T-helper 1 cell (primary cell): ENCODE measurements at places on chromosomes 7 and 10.

DNA sequence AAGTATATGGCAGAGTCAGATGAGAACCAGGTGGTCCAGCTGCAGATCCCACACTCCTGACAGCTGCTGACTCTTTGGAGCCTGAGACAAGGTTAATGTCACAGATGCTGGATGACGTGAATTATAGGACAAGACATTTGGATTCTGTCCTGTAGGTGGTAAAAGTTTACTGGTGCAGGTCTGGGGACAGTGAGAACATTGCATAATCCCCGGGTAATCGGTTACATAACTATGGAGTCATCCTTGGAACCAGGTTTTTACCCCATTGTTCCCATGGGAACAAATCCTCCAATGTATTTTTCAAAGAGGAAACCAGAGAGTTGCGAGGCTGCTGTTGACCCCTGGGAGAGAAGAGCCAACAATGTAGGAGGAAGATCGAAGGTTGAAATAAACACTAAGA is 27.5 kb upstream of the ZCCHC24 start:
- DNase-seq = no peak

- DNase-seq = no peak
These were observed 19.1 kb upstream of the FAM53B start for GRCh38 chr10:124763267-124763666.

DNA sequence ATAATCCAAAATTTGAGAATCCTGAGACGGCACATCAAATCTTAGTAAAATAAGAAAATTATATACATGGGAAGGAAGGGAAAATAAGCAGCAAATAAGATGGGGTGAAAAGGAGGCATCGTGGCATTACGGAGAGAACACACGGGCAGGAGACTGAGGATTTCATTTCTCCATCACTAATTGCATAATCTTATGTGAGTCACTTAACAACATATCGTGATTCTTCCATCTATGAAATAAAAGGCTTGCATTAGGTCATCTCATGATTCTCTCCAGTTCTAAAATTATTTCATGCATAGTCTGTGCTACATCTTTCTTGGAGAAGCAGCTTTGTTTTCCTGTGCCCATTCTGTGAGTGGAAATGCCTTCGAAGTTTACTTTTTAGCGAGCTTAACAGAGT is 288.7 kb downstream of the LRMDA start:
- DNase-seq = no peak

GRCh38 chr10:86632951-86633350 is 21.4 kb upstream of the OPN4 start:
- DNase-seq = no peak

DNA sequence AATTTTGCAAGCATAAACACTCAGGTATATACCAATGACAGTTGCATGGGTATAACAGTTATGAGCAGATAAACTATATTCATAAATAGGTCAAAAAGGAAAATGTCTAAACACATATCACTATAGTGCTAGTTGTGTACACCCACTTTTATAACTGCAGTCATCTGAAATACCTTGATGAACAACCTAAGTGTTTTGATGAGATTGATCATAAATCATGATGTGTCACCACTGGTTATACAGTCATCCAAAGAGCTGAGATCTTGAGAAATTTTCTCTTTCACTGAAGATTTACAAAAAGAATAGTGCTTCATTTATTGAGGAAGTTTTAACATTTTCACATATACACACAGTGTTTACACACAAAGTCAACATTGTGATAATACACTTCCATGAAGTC is 78.6 kb upstream of the SLC25A13 start:
- DNase-seq = no peak

GRCh38 chr10:72831696-72832409 is 61.7 kb upstream of the OIT3 start:
- no peak for DNase-seq

DNA sequence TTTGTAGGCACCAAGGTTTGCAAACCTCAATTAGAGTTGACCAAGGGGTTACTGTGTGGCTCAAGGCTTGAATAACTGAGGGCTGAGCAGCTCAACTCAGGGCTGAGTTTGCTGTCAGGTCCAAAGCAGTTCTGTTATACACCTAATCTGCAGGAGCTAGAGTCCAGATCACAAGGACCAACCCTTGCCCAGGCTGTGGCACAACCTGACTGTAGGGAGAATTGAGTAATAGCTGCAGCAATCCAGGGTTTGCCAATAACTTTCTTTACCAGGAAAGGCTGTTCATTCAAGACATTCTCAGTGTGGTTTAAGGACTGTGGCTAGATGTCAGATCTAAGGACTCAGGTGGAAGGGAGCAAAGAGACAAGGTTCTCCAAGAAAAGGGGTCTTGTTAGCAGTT is 115.6 kb upstream of the IMMP2L start:
- DNase-seq = no peak

DNA sequence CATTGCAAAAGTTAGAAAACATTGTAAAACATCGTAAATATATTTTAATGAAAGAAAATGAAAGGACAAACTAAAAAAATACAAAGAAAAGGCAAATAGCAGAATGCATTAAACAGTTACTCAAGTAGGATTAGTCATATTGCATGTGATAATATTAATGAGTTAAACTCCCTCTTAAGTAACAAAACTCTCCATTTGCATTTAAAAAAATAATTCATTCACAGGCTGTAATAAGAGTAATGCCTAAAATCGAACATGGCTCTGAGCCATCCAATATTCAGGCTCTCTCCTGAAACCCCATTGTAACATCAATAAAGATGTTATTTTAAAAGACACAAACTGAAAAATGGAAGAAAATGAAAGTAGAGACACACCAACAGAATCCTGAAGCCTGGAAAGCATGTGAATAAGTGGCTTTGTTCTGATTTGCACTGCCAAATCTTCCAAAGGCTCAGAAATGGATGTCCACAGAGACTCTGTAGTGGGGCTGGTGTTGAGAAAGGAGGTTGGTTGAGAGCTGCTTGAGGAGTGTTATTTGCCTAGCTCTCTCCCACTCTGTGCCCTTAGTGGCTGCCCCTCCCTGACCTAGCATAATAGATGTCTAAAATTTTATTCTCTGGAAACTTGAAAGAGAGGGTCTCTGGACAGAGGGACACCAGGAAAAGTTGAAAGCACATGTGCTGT is 268.3 kb upstream of the MEOX2 start:
- no peak for DNase-seq

GRCh38 chr7:111560773-111561653 is 1.3 kb downstream of the IMMP2L start:
- no peak for DNase-seq

DNA sequence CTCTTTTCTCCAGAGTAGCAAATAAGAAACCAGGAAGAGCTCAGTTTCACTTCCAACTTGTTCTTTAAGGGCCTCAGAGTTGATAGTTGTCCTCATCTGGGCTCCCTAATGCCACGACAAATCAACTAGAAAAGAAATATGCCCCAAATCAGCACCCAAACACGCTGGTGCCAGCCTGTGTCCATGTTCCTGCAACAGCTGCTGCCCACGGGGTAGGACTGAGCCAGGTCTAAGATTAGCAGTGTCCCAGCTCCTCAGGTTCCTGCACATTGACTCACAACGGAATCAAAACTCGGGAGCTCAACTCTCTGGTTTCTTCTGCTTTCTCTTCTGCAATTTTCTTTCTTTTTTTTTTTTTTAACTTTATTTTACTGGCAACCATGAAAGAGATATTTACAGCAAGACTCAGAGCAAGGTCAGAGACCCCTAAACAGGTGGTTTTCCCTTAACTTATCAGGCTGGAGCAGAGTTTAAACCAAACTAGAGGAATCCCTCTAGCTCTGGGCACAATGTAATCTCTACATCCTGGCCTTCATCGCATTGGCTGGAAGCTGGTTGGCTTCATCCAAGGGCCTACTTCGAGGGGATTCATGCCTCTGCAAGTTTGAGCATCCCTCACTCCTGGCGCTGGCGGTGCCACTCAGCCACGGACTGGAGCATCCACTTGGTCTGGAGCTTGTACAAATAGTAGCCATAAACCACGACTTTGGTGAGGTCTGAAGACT is 126.1 kb downstream of the PFKFB3 start:
- DNase-seq = no peak

DNA sequence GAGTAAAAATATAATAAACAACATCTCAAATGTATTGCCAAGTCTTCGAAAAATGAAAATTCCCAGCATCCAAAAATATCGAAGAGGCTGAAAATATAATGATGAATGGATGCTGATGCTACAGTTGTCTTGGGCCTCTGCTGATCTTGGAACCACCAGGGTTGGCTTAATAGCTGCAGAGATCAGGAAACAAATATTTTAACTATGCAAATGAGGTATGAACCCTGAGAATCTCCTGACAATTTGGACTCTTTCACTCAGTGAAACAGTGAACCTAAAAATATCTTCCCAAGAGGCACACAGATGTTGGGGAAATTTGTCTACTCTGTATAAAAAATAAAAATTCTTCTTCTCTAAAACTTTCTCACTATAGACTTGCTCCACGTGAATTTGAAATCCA is 97.7 kb upstream of the EGFR start:
- no peak for DNase-seq

DNA sequence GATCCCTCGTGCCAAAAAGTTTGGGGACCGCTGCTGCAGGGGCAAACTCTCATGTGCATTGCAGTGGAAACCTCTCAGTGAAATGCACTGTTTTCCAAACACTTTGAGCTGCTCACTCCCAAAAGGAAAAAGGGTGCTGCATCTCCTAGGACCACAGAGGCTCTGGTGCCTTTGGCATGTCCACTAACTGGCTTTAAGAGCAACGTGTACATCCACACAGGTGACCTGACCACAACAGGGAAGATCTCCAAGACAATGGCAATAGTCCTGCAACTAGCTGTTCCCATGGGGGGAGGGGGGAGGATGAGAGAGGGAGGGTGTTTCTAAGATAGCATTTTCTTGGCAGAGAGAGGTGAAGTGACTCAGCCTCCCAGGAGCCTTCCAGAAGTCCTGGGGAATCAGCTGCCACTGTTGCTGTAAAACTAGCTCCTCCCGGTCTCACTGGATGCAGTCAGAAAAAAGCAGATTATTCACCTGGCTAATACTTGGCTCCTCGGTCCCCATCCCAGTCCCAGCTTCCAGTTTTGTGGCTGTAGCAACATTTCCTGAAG is 181.7 kb downstream of the HECW1 start:
- no peak for DNase-seq

DNA sequence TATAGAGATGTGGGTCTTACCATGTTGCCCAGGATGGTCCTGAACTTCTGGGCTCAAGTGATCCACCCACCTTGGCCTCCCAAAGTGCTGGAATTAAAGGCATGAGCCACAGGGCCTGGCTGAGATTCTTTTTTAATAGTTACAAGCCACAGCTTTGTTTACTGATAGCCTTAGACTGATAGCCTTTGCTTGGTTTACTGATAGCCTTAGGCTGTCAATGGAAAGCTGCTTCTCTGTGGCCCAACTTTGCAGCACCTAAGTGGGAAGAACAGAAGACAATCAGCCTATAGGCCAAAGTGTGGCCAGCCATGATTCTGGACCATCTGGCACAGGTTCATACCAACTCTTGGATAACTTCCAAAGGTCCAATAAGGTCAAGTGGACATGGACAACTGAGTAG is 24.1 kb upstream of the CDCA7L start:
- DNase-seq = no peak

DNA sequence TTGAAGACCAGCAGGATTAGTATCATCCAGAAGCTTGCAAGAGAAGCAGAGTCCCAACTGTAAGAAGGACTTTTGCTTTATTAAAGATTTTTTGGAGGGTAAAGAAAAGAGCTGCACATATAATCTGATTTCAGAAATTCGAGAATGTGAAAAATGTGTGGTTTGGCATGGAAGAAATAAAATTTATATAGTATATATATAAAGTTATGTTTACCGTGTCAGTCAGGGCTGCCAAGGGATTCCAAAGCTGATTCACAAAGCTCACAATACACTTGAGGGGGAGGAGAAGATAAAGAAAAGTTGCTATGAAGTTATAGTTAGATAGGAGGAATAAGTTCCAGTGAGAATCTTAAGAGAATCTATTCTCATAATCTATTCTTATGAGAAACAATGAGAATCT is 231.8 kb upstream of the CACNA2D1 start:
- DNase-seq = no peak

GRCh38 chr10:44033008-44033407 is 351.9 kb downstream of the CXCL12 start:
- DNase-seq = no peak

GRCh38 chr10:97708976-97709946 is 4.3 kb upstream of the MARVELD1 start:
- peak; percentile 25 for DNase-seq

DNA sequence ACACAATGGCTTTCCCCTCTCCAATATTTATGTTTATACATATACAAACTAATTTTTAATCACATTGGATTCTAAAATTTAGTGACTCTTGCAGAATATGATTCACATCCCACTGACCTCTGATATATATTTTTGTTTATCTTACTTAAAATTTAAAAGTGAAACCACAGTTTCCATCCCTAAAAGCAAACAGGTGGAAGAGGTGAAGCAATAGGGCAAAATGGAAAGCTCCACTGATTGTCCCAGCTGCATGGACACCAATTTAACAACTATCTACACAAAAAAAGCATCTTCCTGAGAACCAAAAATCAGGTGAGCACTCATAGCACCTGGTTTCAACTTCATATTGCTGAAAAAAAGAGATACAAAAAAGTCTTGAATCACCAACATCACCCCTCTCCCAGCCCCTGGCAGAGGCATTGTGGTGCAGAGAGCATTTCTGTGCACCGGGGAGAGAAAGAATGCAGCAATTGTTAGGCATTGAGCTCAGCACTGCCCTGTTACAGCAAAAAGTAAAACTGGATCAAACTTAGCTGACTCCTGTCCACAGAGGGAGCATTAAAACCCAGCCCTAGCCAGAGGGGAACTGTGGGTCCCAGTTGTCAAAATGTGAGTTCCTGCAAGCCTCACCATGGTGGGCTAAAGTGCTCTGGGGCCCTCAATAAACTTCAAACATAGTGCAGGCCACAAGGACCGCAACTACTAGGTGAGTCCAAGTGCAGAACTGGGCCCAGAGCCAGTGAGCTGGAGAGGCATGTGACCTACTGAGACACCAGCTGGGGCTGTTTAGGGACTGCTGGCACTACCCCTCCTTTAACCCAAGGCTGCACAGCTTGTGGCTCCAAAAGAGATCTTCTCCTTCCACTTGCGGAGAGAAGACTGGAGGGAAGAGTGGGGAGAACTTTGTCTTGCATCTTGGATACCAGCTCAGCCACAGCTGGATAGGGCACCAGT is 92.1 kb downstream of the SIRT1 start:
- DNase-seq = no peak

DNA sequence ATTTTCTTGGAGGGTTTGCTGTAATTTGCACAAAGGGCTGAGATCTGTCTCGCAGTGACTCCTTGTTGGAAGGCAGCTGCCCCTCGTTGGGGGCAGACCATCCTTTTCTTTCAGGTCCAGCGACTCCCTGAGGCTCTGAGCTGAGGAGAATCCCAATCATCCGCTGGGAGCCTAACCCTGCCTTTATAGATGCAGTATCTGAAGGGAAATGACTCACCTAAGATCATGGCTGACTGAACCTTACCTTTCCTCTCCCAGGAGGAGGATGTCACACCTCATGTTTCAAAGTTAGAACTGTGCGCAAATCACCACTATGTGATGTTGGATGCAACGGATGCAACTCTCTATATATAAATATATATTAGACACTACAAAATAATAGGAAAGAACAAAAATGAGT is 36.4 kb upstream of the MXI1 start:
- DNase-seq = no peak

GRCh38 chr10:63103971-63104409 is 29.1 kb upstream of the NRBF2 start:
- no peak for DNase-seq
